Umbilical cord (tissue), 2 donors: ENCODE measurements at places on chromosomes 6 and 20. TPM values are rescaled to one million over a fixed set of nuclear protein-coding genes. Genes with fewer than 3 reads are reported as not detected.

DNA sequence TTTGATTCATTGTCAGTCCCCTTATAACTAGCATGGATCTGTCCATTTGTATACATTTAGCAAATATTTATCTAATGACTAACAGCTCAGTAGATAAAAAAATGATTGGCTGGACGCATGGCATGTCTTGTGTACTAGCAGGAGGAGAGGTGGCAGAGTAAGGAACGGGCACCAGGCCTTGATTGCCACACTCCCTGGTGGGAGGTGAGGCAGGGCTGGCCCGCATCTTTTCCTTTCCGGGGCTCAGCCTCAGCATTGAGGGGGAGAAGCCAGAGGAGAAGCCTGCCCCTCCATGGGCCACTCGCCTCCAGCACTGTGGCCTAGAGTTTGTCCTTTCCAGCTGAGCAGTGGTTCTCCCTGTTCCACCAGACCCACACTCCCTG lies 84.9 kb upstream of the TMEM181 start:
- DNase-seq, result no peak

DNA sequence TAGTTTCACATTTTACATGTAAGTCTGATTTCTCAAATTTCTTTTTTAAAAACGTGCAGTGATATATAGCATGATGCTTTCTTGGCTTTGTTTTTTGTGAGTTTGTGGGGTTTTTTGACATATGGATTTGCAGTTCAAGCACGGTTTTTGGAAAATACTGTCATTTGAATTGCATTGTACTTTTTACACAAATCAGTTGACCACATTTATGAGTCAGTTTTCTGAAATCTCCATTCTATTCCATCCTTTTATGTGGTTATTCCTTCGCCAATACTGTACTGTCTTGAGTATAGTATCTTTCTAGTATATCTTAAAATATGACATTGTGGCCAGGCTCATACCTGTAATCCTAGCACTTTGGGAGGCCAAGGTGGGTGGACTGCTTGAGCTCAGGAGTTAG lies 890.0 kb upstream of the CITED2 start:
- no peak for DNase-seq

DNA sequence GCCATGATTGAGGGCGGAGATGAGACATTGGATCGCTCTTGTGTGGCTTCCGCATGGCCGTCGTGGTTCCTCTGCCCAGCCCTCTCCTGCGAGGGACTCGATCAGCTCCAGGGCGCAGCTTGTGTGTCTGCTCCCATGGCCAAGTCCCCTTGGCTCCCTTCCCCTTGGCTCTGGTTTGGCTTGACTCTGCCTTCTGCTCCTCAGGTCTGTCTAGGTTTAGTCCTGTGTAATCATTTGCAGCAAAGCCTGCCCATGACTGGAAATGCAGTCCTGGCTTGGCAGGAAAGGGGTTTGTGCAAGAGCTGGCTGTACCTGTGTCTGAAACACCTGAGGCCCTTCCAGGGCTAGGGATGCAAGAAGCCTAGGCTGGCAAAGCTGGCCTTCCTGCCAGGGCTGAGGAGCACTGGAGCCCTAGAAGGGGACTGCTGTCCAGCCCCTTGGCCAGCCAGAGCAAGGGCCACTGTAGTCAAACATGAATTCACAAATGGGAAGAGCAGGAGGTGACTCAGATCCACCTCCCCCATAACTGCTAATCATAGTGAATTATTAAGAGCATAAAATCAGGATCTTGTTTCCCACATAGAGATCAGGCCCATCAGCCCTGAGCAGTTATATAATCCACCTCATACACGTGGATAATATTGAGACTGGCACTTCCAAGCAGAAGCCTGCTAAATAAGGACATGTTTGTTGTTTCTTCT lies 196.8 kb downstream of the FARS2 start:
- no peak for DNase-seq

- DNase-seq, result no peak
Measured at GRCh38 chr20:3788685-3789155, 2.2 kb upstream of the CENPB start.

Gene ADGB
- total RNA-seq, result 0.48 TPM

GRCh38 chr6:15511248-15512125 lies 151.3 kb downstream of the DTNBP1 start:
- no peak for DNase-seq

- DNase-seq, result no peak
Measured at GRCh38 chr6:52596371-52597028, 19.6 kb upstream of the TRAM2 start.

GRCh38 chr20:50001784-50002311 lies 19.1 kb downstream of the SNAI1 start:
- no peak for DNase-seq

Gene SLC17A3
- total RNA-seq, result 6.7 TPM
